ENCODE measurements at places on chromosomes 3 and 15.

DNA sequence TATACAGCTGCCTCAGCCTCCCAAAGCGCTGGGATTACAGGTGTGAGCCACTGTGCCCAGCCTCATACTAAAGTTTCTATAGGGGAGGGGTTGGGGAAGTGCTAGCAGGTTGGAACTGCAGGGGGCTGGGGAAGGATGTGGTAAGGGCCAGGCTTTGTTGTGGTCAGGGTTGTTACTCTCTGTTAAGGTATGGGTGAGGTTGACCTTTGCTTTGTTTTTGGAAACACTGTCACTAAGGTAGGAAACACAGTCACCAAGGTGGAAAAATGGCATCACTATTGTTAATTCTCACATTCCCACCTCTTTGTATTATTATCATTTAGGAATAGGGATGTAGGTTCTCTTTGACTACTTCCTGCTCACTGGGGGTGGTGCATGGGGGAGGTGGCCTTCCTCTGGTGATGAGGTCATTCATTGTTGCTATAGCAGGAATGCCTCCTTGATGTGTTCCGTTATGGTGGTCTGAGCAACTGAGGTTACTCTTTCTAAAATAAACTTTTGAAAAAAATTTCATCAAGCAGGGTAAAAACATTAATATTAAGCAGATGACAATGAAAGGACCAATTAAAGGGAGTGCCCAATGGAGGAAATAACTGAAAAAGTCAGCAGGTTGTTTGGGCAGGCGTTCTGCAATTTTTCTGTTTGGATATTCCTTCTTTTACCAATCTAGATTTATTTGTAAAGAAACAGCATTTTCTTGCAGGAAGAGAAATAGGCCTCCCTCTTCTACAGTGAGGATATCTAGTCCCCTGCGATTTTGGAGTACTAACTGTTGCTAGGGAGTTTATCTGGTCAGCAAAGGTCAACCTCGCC lies 150.5 kb downstream of the WDR76 start:
- DNase-seq, result no peak

- no peak for DNase-seq
Measured at GRCh38 chr3:147333098-147333497, 73.2 kb downstream of the ZIC4 start.

DNA sequence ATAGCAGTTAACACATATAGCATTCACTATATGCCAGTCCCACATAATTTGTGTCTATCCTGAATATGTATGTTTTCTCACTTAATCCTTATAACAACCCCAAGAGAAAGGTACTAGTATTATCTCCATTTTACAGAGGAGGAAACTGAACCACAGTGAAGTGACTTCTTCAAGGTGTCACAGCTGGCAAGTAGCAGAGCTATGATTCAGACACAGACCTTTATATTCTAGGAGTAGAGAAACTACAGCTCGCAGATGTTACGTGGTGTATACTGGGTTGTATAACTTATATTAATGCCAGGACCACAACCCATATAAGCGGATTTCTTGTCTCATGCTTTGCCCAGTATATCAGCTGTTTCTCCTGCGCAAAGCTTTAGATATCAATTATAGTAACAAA lies 29.5 kb upstream of the ICE2 start:
- DNase-seq, result no peak

- no peak for DNase-seq
Measured at GRCh38 chr3:196189566-196190347, 21.4 kb downstream of the ZDHHC19 start.

DNA sequence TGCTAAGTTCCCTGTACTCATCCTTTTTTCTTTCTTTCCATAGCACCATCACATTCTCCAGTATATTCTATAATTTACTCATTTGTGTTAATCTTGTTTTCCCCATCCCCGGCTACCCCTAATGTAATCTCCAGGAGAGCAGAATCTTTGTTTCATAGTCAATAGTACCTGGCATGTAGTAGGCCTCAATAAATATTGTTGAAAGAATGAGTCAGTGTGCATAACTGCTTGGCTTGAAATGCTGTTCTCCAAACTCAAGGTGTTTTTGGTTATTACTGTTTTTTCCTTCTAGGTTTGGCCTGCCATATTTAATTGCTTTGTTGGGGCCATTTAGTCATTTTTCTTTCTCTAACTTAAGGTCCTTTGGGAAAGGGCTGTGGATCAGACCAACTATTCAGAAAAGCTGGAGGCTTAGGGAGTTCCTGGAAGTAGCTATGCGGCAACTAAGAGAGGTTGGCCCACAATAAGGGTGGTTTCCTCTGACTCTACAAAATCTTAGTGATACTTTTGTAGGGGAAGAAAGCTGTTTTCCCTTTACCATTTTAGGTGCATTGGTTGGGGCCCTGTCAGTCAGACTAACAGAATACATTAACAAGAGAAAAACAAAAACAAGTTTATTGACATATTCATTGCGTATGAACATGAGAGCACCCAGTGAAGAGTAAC lies 28.4 kb downstream of the KAT2B start:
- DNase-seq, result no peak

DNA sequence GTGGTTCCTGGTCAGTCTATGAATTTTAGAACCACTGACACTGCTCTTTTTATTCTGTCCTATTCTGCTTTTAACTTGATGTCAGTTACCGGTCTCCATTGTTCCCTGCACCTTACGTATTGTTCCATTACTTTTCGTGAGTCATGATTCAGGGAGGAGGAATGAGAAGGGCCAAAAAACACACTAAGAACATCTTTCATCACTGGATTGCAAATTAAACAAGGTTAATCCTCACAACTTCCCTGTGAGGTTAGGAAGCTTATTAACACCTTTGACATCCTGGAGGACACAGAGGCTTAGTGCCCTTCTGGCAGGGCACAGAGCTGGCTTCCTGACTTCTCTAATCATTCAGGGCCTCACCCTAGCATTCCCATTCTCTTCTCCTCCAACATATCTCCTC lies 227.6 kb upstream of the SATB1 start:
- no peak for DNase-seq

GRCh38 chr3:113055961-113056360 lies 65.2 kb downstream of the GTPBP8 start:
- DNase-seq, result no peak

GRCh38 chr15:95559875-95560394 lies 770.6 kb upstream of the NR2F2 start:
- DNase-seq, result no peak

DNA sequence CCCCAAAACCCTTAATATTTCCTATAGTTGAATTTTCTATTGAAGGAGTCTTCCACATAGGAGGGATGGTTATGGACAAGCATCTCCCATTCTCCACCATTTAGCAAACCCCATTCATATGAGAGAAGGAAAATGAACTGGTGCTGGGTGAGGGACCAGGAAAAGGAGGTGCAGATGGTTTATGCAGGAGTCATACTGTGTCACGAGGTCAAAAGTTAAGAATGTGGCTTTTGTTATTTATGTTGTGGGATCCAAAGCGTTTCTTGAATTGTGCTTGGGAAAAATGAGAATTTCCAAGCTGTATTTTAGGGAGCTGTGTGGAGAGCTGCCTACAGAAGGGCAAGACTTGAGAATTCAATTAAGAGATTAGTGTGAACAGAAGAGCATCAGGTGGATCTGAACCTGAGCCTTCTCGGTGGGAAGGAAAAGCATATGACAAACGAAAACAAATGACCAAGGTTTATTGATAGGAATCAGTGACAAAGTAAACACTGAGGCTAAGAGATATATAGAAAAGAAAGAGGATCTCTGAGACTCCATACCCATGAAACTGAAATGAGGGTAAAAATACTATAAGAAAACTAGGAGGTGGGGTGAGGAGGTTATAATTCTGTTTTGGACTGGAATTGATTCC lies 473.3 kb upstream of the NR2F2 start:
- DNase-seq, result no peak

DNA sequence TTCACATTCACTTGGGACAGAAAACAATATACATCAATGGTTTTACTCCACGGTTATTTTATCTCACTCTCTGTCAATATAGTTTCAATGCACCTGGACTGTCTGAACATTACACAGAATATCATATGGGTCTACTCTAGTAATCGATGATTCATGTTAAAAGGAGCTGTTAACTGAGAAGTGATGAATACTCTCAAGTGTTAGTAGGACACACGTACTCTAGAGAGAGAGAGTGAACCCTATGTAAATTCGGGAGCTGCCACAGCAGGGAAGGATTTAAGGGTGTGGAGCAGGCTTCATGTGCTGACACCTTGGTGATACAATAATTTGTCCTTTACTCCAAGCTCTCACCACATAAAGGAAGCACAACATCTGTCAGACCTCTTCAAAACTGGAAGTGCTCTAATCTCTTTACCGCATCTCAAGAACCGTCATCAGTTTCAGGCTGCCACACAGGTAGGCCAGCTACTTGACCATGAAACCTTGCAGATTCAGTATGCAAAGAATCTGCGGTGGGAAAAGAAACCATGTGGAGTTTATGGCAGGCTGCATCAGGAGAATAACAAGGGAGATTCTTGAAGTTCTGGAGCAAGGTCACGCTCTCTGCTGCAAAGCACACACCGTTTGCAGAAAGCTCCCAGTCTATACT lies 199.2 kb upstream of the TMC3 start:
- no peak for DNase-seq

GRCh38 chr3:59644479-59645402 lies 594.9 kb upstream of the CFAP20DC start:
- DNase-seq, result no peak

- DNase-seq, result no peak
Measured at GRCh38 chr15:32957219-32957618, 237.3 kb downstream of the FMN1 start.

DNA sequence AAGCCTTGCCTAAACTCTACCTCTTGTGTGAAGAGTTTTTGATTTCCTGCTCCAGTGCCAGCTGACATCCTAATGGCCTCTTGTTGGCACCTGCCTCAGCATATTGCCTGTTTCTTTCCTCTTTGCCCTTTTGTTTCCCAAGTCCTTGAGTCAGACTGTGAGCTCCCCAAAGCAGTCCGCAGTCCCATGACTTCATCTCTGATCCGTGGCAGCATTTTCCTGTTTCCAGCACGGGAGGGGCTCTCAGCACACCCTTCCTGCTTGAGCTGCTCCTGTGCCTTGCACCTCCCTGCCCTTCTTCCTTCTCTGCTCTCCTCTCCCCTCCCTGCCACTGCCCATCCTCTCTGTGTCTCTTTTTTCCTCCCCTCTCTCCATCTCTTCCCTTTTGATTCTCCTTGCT lies 179.6 kb downstream of the EPHB1 start:
- DNase-seq, result peak; percentile 30

DNA sequence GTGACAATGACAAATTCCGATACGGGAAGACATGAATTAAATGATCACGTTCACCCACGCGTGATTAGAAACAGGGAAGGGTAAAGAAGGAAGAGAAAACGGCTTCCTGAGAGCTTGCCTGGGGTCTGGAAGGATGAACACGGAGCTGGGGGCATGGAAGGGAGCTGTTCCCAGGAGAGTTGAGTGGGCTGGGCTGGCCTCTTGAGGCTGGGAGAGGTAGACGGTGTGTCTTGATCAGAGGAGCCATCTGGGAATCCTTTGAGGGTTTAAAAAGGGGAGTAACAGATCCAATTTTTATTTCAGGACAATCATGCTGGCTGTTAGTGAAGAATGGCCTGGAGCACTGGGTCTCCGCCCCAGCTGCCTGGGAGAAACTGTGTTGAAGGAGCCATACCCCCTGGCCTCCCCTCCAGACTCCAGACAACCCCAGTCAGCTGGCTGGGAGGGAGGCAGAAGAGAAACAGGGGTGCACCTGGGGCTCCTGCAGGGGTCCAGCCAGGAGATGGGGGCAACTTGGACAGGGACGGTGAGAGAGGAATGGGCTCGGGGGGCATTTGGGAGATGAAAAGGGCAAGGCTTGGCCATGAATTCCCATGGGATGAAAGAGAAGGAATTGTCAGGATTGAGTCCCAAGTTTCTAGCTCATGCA lies 53.6 kb upstream of the CGNL1 start:
- DNase-seq, result no peak

GRCh38 chr15:38130740-38131498 lies 121.7 kb upstream of the SPRED1 start:
- DNase-seq, result peak; percentile 87

DNA sequence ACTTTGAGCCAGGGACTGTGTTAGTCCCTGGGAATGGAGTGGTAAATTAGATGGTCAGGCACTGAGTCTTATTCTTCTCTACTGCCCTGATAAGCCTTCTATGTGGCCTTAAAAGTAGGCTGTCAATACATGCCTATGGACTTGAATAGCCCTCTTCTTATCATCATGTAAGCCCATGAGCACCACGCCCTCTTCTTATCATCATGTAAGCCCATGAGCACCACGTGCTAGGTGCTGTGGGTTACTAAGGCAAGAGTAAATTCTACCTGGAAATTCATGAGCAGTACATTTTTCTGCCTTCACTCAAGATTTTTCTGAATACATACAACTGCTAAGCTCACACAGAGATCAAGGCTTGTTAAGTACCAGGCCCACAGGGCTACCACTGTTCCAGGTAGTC lies 68.5 kb downstream of the DHX30 start:
- DNase-seq, result no peak

DNA sequence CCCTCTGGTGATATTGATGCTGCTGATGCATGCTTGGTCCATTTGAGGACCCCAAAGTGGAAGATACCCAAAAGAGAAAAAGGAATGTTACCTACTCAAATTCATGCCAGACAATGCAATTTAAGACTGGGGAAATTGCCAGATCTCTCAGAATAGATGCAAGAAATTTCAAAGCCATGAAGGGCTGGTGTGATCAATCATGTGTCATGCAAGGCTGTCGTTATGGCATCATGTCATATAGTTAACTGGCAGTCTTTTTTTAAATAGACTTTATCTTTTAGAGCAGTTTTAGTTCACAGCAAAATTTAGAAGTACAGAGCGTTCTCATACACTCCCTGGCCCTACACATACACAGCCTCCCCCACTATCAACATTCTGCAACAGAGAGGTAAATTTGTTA lies 53.1 kb upstream of the ABHD2 start:
- DNase-seq, result no peak

GRCh38 chr15:33492434-33493052 lies 181.8 kb downstream of the RYR3 start:
- DNase-seq, result no peak

GRCh38 chr3:130514681-130515080 lies 2.3 kb upstream of the COL6A6 start:
- DNase-seq, result no peak

- DNase-seq, result no peak
Measured at GRCh38 chr3:129888771-129889170, 4.7 kb downstream of the TMCC1 start.

DNA sequence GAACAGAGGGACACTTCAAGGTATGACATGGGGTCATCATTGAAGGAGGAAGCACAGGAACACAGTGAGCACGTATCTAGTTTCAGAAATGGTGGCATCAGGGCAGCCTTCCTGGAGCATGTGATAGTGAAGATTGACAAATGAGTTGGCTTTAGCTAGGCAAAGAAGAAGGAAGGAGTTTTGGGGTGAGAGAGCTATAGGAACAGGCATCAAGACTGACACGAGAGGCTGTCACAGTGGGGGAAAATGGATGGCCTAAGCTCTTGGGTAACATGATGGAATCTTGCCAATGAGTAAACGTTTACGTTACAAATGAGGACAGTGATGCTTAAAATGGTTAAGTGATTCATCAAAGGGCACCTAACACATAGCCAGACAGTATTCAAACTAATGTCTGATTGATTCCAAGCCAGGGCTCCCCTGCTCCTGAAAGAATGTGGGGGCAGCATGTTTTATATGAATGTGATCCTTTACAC lies 23.1 kb upstream of the GPR171 start:
- DNase-seq, result peak; percentile 42

- no peak for DNase-seq
Measured at GRCh38 chr15:65956307-65956706, 87.0 kb downstream of the RAB11A start.
